ENCODE measurements at places on chromosomes 12 and 14. TPM values are rescaled to one million over a fixed set of nuclear protein-coding genes. Genes with fewer than 3 reads are reported as not detected.

C12orf50 gene
- total RNA-seq = 0.30 TPM

RNU4-1 gene
- total RNA-seq = 7,155 TPM

TMTC2 gene
- 7.8 TPM for total RNA-seq

HSPA2 gene
- 8.2 TPM for total RNA-seq

TAC3 gene
- not detected for total RNA-seq

IQSEC3 gene
- not detected for total RNA-seq

VWF gene
- total RNA-seq = 2,328 TPM

NKX2-1 gene
- total RNA-seq = not detected

BHLHE41 gene
- total RNA-seq = 0.24 TPM

KRT4 gene
- not detected for total RNA-seq

STON2 gene
- not detected for total RNA-seq

SNW1 gene
- 104 TPM for total RNA-seq

LMO3 gene
- not detected for total RNA-seq

PSEN1 gene
- total RNA-seq = 36.8 TPM

LRTM2 gene
- not detected for total RNA-seq

PAPLN gene
- total RNA-seq = 3.1 TPM

PIWIL1 gene
- not detected for total RNA-seq

SRRM4 gene
- not detected for total RNA-seq

ACOT4 gene
- total RNA-seq = 0.69 TPM

PLEKHD1 gene
- total RNA-seq = not detected

TRPV4 gene
- 12.3 TPM for total RNA-seq

GALNT9 gene
- total RNA-seq = not detected

ACVR1B gene
- total RNA-seq = 33.7 TPM

JKAMP gene
- 39.8 TPM for total RNA-seq

ETV6 gene
- total RNA-seq = 57.1 TPM

POTEM gene
- not detected for total RNA-seq

PTCSC3 gene
- not detected for total RNA-seq

TBX5 gene
- total RNA-seq = not detected

GPR162 gene
- 13.7 TPM for total RNA-seq

ATL1 gene
- 2.8 TPM for total RNA-seq

OAS3 gene
- total RNA-seq = 19.8 TPM

PIANP gene
- total RNA-seq = 0.14 TPM
